ENCODE measurements at places on chromosomes 2 and 18.

GRCh38 chr2:172985139-172985892 is 90.3 kb upstream of the MAP3K20 start:
- no peak for DNase-seq

GRCh38 chr2:107008843-107009242 is 122.9 kb upstream of the ST6GAL2 start:
- no peak for DNase-seq

DNA sequence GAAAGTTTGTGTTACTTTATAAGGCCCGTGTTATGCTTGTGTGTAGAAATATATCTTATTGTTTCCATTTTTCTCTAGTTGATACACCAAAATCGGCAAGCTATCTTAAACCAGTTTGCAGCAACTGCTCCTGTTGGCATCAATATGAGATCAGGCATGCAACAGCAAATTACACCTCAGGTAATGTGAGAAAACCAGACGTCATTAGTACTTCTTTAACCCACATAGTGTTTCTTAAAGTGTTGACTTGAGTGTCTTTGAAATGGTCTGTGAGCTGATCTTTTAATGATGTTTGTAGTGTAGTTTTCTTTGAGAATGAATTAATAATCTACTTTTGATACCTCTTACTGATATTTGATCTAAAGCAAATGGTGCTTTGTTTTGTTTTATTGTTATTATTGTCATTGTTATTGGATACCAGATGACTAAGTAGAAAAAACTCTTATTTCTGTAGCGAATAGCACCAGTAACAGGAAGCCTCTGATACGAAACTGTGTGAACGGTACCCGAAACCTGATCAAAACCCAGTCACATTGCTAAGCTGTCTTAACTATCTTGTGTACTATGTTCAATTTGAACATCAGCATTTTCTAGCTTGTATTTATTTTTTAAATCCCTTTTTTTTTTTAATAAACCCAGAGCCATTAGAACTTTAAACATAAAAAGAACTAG is 53.7 kb downstream of the PTRHD1 start:
- no peak for DNase-seq

DNA sequence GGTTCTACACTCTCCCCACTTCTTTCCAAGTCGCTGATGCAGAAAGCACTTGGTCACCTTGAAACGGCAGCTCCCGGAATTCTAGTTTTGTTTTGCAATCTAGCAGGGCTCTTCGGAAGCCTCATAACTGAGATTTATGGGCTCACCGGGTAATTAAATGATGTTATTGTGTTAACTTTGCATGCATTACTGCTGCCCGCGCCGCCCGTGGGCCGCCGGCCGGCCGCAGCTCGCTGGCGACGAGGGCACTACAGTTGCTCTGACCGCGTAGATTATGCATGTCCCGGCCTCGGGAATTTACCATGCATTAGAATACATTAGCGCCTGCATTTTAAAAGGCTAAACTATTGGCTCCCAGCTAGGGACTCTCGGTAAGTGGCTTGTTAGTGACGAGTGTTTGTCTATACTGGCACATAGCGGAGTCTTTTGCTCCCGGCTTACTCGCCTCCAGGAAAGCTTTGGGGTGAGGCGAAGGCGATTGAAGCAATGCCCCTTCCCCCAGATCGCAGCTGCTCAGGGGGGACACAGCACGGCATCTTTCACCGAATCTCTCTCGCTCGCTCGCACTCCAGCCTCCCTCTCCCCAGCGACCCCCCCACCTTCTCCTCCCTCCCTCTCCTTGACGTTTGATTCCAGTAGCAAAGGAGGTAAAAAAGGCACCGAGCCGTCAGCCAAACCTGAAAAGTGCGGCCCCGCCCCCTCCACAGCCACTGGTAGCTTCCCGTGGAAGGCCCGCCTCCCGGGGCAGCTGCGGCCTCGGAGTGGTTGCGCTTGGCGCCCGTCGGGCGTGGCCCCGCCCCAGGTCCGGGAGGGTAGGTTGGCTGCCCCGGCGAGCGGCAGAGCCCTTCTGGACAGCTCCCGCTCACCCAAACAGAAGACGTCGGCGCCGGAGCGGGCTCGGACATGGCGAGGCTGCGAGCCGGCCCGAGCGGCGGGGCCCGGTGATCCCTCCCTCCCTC is at the start of gene ONECUT2:
Gene ONECUT2 (plus strand): TSS at position 839 of the 959 bp plus-strand sequence. CDS start 343 bp downstream, outside the sequence.
- DNase-seq, result peak; percentile 23

DNA sequence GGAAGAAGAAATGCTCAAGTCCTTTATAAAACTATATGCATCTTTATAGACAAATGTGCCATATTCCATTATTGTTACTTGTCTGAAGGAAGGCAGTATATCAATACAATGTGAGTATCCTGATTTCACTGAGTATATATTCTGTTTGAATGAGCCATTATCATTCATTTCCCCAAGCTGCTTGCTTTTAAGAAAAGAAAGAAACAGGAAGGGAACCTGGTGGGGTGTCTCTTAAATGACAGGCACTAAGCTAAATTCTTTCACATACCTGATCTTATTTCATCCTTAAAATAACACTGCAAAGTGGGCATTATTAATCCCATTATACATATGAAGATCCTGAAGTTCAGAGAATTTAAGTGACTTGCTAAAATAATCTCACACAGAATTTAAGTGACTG is 307.9 kb downstream of the SLC8A1 start:
- no peak for DNase-seq

DNA sequence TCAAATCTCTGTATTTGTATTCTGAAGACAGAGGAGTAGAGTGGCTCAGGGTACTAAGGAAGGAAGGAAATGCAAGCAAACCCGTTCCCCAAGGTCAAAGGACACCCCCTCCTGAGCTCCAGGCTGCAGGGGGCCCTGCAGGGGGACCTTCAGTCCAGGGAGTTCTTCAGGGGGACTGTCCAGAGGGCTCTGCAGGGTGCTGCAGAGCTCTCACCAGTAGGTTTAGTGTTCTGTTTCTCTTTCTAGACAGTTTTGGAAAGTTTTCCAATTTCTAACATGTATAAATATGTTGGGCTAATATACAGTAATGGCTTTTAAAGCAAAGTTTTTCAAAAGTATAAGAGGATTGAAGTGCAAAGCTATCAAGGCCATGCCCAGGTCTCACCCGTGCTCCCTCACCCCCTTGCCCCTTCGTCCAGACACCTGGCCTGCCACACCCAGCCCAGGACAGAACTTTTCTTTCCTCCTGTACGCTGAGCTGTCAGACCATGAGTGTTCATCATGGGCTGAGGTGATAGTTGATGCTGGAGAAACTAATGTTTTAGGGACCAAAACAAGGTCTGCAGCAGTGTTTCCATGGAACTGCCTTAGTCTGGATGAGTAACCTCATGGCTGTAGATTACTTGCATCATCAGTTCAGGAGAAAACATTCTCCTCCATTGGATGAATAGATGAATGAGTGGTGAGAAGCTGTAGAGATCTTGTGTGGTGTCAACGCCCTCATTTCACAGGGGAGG is 134.2 kb downstream of the GLI2 start:
- no peak for DNase-seq

DNA sequence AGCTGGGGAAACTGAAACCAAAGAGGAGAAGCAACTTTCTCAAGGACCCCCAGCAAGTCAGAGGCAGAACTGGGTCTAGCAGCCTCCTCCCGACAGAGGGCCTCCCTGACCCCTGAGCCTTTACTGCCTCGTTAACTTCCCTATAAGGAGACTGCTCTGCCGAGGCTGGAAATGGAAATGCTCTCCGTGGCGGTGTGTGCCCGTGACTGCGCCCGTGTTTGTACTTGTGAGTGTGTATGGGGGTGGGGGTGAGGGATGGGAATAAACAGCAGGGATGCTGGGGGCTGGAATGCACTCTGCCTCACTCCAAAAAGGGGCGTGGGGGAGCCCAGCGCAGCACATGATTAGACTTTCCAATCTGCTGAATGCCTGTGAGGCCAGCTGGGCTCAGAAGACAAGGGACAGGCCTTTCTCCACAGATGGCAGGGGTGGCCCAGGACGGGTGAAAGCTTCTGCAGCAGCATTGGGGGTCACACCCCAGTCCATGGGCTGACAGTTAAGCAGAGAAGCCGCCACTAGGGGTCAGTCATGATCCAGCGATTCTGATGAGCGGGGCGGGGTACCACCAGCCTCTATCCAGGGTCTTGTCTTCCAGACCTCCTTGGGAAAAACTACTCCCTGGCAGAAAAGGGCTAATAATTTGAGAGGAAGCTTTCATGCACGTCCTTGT is 26.8 kb downstream of the MPHOSPH10 start:
- DNase-seq, result peak; percentile 48

DNA sequence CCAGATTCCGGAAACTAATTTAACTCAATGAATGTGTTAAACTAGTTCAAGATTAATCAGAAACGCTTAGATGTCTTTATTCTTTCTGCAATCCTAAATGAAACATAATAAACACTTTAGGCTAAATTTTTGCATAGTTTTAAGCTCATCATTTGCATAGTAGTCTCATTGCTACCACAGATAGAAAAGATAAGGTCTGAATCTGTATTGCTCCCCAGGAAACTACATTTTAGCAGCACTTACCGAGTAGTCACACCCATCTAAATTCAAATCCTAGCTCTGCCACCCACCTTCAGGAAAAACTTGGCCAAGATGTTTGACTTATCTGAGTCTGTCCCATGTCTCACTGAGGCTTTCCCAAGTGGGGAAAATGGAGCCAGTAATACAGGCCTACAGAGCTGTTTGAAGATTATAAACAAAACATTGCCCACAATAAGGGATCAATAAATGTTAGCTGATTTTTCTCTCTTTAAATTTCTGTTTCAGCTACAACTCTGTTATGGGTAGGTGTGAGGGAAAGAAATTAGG is 87.0 kb downstream of the GALNT3 start:
- DNase-seq, result no peak

GRCh38 chr2:237723602-237724001 is 75.0 kb upstream of the RBM44 start:
- DNase-seq, result peak; percentile 44

DNA sequence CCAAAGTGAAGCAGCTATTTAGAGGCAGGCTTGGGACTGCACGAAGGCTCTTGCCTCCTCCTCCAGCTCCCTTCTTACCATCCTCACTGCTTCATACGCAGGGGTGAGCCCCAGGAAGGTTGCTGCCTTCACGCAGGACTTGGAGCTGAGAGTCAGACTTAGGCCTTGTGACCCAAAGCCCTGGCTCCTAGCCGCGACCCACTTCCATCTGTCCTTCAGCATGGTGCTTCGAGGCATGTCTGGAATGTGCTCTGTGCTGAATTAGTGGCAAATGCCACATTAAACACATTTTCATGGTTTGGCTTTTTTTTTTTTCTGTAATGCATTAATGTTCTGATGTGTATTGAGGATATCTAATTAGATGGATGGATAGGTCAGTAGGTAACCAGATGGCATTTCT is 37.5 kb downstream of the ITGB1BP1 start:
- no peak for DNase-seq

DNA sequence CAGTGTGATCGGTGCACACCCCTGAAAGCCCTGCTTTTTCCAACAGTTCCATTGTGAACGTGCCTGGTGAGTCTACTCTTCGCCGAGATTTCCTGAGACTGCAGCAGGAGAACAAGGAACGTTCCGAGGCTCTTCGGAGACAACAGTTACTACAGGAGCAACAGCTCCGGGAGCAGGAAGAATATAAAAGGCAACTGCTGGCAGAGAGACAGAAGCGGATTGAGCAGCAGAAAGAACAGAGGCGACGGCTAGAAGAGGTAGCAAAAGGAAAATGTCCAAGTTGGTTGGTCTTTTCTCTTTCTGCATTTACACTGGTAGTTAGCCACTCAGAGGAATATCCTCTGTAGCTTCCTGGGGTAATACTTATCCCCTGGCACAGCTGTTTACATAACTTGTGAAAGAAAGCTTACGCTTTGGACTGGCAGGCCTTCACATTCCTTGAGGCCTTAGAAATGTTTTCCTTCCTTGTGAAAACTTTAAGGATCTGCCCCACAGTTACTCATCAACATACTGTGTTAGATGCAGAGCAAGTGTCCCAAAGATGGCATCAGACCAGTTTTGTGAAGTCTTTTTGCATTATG is 146.6 kb downstream of the MAP4K4 start:
- no peak for DNase-seq

GRCh38 chr2:120791962-120792297 is 56.3 kb downstream of the GLI2 start:
- no peak for DNase-seq

DNA sequence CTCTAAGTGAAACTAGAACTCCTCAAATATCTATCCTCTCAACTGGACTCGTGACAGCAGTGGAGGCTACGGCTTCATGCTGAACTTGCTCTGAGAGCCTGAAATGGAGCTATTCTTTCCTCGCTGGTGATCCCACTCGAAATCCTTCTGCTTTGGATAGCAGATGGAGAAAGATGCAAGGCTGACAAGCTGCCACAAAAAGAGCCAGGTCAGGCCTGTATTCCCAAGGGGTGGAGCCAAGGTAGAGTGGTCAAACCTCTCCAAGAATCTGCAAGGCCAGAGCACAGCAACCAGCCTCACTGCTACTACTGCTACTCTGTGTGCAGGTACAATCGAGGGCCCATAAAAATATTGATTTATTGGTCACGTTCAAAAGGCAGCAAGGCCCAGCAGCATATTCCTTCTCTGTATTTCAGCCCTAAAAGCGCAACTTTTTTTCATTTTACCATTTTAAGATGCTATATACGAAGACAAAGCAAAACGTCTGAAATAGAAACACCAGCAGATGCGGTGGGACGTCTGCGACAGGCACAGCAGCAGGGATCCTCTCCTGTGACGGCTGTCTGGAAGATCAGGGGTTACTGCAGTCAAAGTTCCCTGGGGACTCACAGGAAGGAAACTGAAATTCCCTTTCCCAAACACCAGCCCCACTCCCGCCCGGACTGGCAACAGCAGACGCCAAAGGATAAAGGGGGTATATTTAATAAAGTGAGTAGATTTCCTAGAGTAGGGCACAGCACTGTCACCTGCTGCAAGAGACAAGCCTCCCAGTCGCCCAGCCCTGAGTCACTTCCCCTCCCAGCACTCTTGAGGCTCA is 2.4 kb downstream of the SPRED2 start:
- DNase-seq, result no peak

GRCh38 chr2:60794271-60794863 is 38.3 kb downstream of the PAPOLG start:
- no peak for DNase-seq

- no peak for DNase-seq
These were observed 50.9 kb downstream of the COL3A1 start for GRCh38 chr2:189024901-189025618.

GRCh38 chr2:196248467-196249094 is 77.2 kb upstream of the STK17B start:
- no peak for DNase-seq

GRCh38 chr2:224837558-224837957 is 121.4 kb upstream of the CCDC195 start:
- DNase-seq, result no peak

- DNase-seq, result no peak
These were observed 374.7 kb downstream of the TNS1 start for GRCh38 chr2:217628061-217628460.

GRCh38 chr18:13420969-13421686 is 202.6 kb downstream of the LDLRAD4 start:
- DNase-seq, result no peak

- DNase-seq, result no peak
These were observed 2.6 kb upstream of the STON1 start for GRCh38 chr2:48527226-48527885.

DNA sequence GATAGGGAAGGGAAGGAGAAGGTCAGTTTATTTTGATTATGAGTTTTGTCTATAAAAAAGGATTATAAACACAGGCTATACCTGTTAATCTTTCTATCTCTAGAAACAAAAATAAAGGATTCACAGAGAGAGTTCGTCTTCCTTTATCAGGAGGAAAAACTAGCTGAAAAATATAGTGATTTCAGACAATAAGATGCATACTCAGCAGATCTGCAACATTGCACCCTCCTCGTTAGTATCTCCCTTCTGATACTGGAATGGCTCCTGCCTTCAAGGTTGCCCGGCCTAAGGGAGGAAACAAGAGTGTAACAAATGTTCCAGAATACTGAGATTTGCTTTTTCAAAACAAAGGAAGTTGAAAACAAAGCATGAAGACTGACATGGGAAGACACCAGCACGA is 48.7 kb upstream of the LRATD1 start:
- no peak for DNase-seq

- no peak for DNase-seq
These were observed 204.6 kb downstream of the TNS1 start for GRCh38 chr2:217798191-217798590.
